ENCODE measurements at places on chromosomes 7 and 10. TPM values are rescaled to one million over a fixed set of nuclear protein-coding genes. Genes with fewer than 3 reads are reported as not detected.
A peak's percentile ranks its signal among the peaks of the same experiment; 100 is the strongest.

GNGT1 gene
- total RNA-seq: not detected

ASZ1 gene
- total RNA-seq: not detected

NOS3 gene
- 63.9 TPM for total RNA-seq

NKX2-3 gene
- total RNA-seq: not detected

GNAT3 gene
- total RNA-seq: not detected

CNNM1 gene
- 0.15 TPM for total RNA-seq

PDGFA gene
- 33.9 TPM for total RNA-seq

SDHAF3 gene
- 19.2 TPM for total RNA-seq

ITIH5 gene
- total RNA-seq: 20.4 TPM

HMX3 gene
- total RNA-seq: not detected

GRCh38 chr10:9860045-9860444, 1157.6 kb upstream of the CELF2 start:
- DNase-seq: no peak

- DNase-seq: no peak
These were observed 11.1 kb upstream of the ZMIZ1 start for GRCh38 chr10:79057481-79058275.

- DNase-seq: no peak
These were observed 26.3 kb downstream of the SAMD8 start for GRCh38 chr10:75137533-75138438.

GRCh38 chr10:85614981-85615380, 751.6 kb downstream of the GRID1 start:
- DNase-seq: no peak

GRCh38 chr10:112359606-112360307, 14.2 kb upstream of the ACSL5 start:
- DNase-seq: no peak

- peak; percentile 72 for DNase-seq
These were observed 613 bp downstream of the OAT start for GRCh38 chr10:124417895-124418725.

- DNase-seq: peak; percentile 92
These were observed 272.3 kb downstream of the TRIL start for GRCh38 chr7:28685644-28686417.

GRCh38 chr7:129452589-129453231, 18.5 kb downstream of the STRIP2 start:
- DNase-seq: no peak

DNA sequence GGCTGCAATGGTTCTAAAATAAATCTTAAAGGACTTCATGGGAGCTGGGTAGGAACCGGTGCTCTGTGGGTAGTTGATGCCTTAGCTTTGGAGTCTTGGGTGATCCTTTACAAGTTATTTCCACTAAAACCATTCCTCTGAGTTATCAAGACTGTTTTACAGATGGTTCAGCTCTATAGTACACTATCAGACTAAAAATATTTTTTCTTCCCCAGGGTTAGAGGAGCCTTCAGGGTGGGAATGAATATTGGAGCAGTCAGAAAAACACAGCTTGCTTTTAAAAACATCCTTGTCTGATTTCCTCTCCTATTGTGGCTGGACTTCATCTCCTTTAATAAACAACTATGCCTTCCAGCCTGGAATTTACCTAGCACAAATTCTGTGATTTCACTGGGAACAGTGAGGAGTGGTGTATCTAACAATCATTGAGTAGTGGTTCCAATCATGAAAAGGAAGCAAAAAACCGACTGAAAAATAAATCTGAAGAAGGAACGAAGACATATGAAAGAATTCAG, 102.6 kb upstream of the AFAP1L2 start:
- DNase-seq: no peak

DNA sequence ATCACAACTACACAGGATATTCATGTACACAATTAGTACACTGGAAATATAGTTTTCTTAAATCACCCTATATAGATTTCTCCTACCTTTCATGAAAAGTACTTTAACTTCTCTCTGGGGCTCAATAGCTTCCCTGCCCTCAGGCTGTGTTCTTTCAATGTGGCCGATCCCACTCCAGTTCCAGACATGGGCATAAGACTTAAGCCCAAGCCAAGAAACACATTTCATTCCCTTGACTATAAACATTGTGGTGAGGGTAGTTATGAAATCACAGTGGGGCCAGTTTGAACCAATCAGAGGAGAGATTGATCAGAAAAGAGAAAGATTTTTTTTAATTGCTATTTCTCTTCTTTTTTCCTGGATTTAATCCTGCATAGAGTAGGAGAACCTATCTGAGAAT, 904.6 kb upstream of the SORCS1 start:
- no peak for DNase-seq

DNA sequence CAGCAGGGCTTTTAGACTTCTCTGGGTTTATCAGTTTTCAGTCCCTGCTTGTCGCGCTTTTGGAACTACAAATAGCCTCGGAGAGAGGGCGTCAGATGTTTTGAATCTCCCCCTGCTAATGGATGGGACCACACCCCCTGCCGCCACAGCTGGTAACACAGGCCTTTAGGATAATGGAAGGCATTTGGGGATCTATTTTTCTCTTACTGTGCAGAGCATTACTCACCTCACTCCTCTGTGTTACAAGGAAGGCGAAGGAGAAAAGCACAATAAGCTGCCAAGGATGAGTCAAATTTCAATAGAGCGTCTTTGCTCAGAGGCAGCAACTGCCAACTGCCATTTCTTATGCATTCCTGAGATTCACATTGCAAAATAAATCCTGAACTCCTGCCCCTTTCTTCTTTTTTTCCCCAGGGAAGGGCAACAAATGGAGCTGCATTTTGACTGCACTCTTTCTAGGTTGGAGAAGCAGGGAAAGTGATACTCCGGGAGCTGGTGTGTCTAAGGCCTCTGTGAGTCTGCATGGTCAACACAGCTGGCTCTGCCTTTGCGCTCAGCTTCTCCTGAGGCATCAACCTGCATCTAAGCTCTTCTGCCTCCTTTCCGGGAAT, 31.5 kb upstream of the SMNDC1 start:
- DNase-seq: no peak

DNA sequence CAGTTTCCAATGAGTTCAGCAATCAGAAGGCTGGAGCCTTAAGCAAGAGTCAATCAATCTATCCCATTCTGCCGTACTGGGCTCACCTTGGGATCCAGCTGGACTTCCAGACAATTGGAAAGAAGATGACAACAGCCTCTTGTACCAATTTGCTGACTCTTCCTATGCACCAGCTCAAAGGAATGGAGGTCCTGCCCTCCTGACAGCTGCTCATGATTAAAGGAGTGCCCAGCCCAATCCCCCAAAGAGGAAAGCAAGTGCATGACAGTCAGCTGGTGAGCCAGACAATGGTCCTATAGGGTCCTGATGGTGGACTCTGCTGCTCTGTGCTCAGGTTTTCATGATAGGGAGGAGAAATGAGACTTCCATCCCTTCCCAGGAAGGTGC, 25.1 kb downstream of the VSTM4 start:
- DNase-seq: no peak

DNA sequence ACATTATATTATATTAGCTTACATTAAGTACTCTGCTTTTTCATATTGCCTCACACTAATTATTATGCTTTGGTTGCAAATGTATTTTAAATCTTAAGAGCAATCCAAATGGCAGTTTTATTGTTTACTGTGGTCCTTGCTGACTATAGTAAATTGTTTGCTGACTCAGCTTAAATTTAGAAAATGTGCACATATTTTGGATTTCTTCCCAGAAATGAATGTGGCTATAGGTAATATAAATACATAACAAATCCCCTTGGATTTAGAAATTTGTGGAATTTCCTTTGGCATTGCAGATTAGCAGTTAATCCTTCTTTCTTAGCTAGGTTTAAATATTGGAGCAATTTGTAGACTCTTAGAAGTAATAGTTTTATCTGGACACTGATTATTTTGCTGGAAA, 565.8 kb downstream of the NRG3 start:
- DNase-seq: no peak

DNA sequence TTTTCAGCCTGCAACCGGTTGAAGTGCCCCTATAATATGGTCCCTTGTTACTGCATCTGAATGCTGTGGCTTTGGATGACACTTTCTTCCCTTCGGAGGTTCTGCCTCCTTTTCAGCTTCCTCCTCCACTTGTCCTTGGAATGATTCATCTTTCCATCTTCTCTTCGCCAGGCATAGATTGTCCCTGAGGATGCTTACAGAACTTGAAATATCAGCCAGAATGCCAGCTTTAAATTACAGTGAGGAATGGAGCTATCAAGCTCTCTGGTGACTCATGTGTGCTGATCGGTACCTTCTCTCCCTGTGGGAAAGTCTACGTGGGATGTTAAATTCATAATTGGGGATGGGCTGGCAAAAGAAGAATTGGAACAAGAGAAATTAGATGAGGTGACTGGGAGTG, 45.9 kb upstream of the PDK4 start:
- DNase-seq: no peak

- no peak for DNase-seq
These were observed 125.8 kb upstream of the PDSS1 start for GRCh38 chr10:26571655-26572054.

GRCh38 chr7:38105874-38106483, 72.1 kb upstream of the STARD3NL start:
- no peak for DNase-seq

- peak; percentile 83 for DNase-seq
These were observed 628.7 kb downstream of the TYW1 start for GRCh38 chr7:67625257-67625737.
